ENCODE measurements at places on chromosomes 13 and 19. TPM values are rescaled to one million over a fixed set of nuclear protein-coding genes. Genes with fewer than 3 reads are reported as not detected.

DNA sequence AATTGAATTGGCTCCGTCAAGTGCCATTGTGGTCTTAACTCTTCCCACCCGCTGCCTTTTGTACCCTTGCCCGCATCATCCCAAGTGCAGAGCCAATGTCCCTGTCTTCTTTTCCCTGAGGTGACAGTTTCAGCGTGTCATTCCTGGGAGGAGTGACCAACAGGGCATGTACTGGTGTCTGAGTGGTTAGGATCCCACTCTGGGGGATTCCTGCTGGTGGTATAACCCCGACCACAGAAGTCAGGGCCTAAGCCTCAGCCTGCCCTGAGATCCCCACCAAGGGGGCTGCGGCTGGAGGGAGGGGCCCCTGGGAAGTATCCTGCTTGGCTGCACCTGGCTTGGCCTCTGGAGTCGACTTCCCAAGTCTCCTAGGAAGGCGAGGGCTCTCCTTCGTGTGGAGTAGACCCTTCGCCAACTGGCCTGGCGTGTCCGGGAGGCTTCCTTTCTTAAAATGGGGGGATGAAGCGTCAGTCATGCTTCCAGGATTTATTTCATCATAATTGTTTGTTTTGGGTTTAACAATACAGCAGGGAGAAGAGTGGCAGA lies 40.6 kb downstream of the NFIX start:
- DNase-seq = no peak

DNA sequence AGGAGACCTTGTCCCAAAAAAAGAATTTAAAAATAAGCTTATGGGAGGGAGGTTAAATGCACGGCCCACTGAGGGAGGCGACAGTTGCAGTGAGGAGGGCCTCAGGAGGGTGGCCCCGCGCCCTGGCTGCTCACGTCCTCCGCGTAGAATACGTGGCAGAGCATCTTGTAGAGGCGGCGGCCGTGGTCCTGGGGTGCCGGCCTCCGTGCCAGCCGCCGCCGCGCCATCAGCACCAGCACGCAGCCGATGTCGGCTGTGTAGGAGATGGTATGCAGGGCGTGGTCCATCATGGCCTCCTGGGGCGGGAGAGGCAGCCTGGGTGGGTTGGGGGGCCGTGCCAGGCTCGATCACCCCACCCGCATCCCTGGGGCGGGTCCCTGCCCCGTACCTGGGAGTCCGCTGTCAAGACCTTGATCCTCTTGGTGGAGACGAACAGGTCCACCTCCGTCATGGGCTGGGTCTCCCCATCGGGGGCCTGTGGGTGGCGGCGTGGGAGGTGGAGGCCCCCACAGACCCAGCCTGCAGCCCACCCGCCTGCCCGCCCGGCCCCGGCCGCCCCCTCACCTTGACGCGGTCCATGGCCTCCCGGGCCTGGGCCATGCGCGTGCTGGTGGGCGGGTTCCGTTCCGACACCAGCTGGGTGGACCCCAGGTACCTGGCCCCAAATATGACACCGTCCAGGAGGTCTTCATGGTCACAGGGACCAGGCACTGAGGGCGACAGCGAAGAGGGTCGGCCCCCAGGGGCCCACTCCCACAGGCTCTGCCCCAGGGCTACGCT lies 7.7 kb downstream of the APBA3 start:
- DNase-seq = no peak

GRCh38 chr19:1383312-1384084 lies at the start of gene NDUFS7:
Gene NDUFS7, plus strand, starts transcription at chr19:1383907. Its CDS starts 20 bp downstream, at chr19:1383927.
- DNase-seq = peak; percentile 95

- no peak for DNase-seq
Measured at GRCh38 chr13:41956272-41956671, 4.6 kb downstream of the VWA8 start.

- DNase-seq = peak; percentile 40
Measured at GRCh38 chr19:1259876-1260748, 9.0 kb upstream of the CIRBP start.

DNA sequence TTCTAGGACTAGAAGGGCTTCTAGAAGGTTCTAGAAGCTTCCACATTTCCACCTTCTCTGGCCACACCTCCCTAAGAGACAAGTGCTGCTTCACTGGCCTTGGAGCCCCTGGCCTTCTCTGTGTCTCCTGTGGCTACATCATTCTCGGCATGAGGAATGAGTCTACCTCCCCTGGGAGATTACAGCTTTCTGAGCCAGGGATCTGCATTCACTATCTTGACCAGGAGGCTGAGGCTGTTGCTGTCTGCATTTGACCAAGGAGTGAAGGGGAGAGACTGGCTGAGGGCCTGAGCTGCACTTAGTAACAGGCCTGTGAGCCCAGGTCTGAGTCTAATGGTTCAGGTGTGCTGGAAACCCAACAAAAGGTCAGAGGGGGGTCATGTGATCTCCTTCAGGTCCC lies 5.3 kb downstream of the CPAMD8 start:
- no peak for DNase-seq

GRCh38 chr19:43731846-43732245 lies 16.0 kb downstream of the IRGC start:
- no peak for DNase-seq

DNA sequence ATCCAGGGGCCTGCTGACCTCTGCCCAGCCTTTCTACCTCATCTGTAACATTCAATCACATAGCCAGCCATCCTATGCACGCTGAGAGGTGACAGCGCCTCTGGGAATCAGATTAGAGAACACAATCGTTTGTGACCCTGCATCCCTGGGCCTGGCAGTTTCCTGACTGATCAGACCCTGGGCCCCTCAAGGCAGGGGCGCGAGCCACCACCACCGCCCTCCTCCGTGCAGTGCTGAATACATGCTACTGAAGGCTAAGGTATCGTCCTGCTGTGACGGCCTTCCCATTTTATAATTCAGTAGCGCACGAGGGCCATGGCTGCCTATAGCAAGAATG lies 1.3 kb downstream of the TMTC4 start:
- DNase-seq = no peak

DNA sequence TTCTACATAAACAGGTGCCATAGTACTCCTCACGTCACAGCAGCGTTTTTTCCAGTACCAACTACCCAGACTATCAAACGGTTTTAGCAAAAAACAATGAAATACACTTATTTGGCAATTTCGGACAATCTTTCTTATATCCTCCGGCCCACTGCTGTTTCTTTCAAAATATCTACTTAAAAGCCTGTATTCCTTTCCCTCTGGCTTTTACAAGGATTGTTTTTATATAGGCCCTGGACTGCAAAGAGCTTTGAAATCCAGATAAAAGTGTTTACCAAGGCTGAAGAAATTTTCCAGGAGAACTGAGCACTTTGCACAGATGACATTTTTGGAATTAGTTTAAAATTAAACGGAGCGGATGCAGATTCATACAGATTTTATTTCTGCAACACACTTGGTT lies 255.9 kb upstream of the STARD13 start:
- no peak for DNase-seq

GRCh38 chr13:111046590-111047141 lies 68.4 kb upstream of the ARHGEF7 start:
- no peak for DNase-seq

- DNase-seq = no peak
Measured at GRCh38 chr13:71149046-71149445, 718.0 kb downstream of the DACH1 start.

- DNase-seq = no peak
Measured at GRCh38 chr13:20769091-20769490, 4.7 kb downstream of the EEF1AKMT1 start.

DNA sequence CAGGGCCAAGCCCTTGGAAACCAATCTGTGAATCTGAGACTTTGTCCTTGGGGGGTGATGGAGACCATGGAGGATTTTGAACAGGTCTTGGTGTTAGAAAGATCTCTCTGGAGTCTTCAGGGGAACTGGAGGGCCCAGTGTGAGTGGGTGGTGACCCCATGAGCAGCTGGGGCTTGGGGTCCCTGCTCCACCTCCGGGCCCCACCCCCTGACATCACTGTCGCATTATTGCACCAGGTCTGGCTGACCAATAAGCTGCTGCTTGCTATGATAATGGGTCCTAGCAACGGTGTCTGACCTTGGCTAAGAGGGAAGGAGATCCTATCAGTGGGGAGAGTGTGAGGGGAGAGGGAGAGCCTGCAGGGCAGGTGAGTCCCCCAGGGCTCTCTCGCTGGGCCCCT lies at the start of gene IRGC:
IRGC (plus strand) TSS at position 301 of the 400 bp plus-strand sequence. CDS start 2,483 bp downstream, outside the sequence.
- no peak for DNase-seq

DNA sequence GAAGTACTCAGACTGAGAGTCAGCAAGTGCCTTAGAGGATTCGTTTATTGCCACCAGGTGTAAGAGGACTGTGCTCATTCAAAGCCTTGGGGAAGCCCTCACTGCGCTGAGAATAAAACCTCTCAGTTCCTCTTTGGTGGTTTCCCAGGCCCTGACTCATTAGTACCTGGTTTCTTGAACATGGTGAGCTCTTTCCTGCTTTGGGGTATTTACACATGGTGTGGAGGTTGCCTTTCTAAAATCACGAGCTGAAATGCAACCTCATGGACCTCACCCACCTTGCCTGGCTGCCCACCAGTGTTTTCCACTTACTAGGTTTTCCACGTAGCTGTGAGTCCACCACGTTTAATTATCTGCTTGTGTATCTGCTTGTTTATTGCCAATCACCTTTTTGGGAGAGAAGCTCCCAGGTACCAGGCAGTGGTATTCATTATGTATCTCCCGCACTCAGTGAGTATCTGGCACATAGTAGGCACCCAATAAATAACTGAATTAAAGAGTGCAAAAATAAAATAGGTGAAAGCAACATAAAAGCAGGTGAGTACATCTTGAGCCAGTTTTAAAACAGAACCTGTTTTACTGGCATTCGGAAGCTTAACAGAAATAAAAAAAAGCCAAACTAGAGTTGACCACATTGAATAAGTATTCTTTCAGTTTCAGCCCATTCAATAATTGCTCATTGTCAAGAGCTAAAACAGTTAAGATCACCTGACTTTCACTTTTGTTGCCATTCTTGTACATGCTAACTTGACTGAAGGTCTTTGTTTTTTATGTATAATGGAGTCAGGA lies 533.0 kb downstream of the MYO16 start:
- no peak for DNase-seq

GRCh38 chr13:77459592-77459991 lies 75.9 kb upstream of the SCEL start:
- DNase-seq = no peak

CLIP3 gene
- 1.4 TPM for total RNA-seq

PROZ gene
- total RNA-seq = not detected

ZNF433 gene
- total RNA-seq = 0.16 TPM

FXYD3 gene
- 0.41 TPM for total RNA-seq

TMEM145 gene
- total RNA-seq = not detected

KCNRG gene
- 0.18 TPM for total RNA-seq

CKM gene
- not detected for total RNA-seq

MYO1F gene
- 6.6 TPM for total RNA-seq

NDUFB7 gene
- 213 TPM for total RNA-seq

KCNN4 gene
- 94.7 TPM for total RNA-seq

All from activated T-cell treated with anti-CD3 and anti-CD28 coated beads, Interleukin-2, amount 50 U/mL, for 4 hours (primary cell).